ENCODE measurements at places on chromosomes 1 and 21. TPM values are rescaled to one million over a fixed set of nuclear protein-coding genes. Genes with fewer than 3 reads are reported as not detected.

DCAF6 gene
- 259 TPM for total RNA-seq

CD164L2 gene
- total RNA-seq = not detected

SYF2 gene
- 35.6 TPM for total RNA-seq

NUF2 gene
- total RNA-seq = 0.37 TPM

CCDC30 gene
- total RNA-seq = 0.95 TPM

All from psoas muscle (tissue), 8 donors.